A549 treated with CpdA at 1 μM for 4 hours (cell line): ENCODE measurements at places on chromosomes 4 and X. TPM values are rescaled to one million over a fixed set of nuclear protein-coding genes. Genes with fewer than 3 reads are reported as not detected.

The GRPR gene
- total RNA-seq = 0.06 to 0.14 TPM (median 0.07 TPM) in 4 of 5 replicates, not detected in the other

The MAGEB4 gene
- total RNA-seq = not detected in 5 replicates

The FDCSP gene
- not detected in 5 replicates for total RNA-seq

The HEPH gene
- not detected in 5 replicates for total RNA-seq

The SYAP1 gene
- total RNA-seq = 19.7 to 22.0 TPM (median 21.3 TPM) in 5 replicates

The TENT5D gene
- not detected in 5 replicates for total RNA-seq

The REELD1 gene
- not detected in 5 replicates for total RNA-seq

The RBPJ gene
- total RNA-seq = 10.7 to 17.4 TPM (median 13.0 TPM) in 5 replicates

The P2RY4 gene
- total RNA-seq = 0.03 TPM in 1 of 5 replicates, not detected in the others

The SLC9A7 gene
- total RNA-seq = 9.7 to 13.3 TPM (median 12.9 TPM) in 5 replicates

The PCDH11X gene
- 0.01 TPM in 1 of 5 replicates, not detected in the others for total RNA-seq

The GYPE gene
- not detected in 5 replicates for total RNA-seq

The RAB39B gene
- total RNA-seq = 0.62 to 1.1 TPM (median 0.73 TPM) in 5 replicates

The XAGE1A gene
- 9.8 to 33.2 TPM (median 25.3 TPM) in 4 of 5 replicates, not detected in the other for total RNA-seq

The NDST3 gene
- not detected in 5 replicates for total RNA-seq

The NALF2 gene
- total RNA-seq = 5.2 to 6.4 TPM (median 6.1 TPM) in 5 replicates
